Activated CD8-positive, alpha-beta memory T cell treated with anti-CD3 and anti-CD28 coated beads for 1 hour (primary cell): ENCODE measurements at places on chromosomes 12 and 14.

GRCh38 chr14:28247491-28247890 is 519.1 kb upstream of the FOXG1 start:
- DNase-seq = no peak

DNA sequence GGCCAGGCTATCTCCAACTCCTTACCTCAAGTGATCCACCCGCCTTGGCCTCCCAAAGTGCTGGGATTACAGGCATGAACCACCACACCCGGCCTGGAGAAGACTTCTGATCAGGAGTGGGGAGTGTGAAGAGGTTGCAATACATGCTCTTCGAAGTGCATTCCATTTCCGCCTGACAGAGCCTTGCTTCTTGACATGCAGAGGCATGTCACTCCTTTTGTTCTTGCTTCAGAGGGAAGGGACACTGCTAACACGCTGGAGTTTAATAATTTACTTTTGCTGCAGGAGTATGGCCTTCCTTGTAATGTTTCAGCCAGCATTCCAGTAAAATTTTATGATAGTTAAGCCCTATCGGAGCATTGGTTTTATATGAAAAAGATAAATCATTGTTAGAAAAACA is 74.9 kb downstream of the SLC25A47 start:
- no peak for DNase-seq

DNA sequence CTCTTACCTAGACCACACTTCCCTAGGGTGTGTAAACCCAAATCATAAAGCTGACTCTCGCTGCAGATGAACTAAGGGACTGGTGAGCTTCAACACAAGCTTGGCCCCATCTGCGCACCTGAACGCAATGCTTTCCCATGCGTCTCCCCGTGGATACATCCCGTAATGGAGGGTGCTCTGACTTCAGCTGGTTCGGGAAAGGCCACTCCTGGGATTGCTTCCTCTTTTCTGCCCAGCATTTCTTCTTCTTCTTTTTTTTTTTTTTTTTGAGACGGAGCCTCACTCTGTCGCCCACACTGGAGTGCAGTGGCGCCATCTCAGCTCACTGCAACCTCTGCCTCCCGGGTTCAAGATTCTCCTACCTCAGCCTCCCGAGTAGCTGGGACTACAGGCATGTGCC is 27.7 kb upstream of the ETFBKMT start:
- DNase-seq = no peak

GRCh38 chr12:6891646-6892001 is 13.0 kb upstream of the LRRC23 start:
- no peak for DNase-seq

- no peak for DNase-seq
Measured at GRCh38 chr12:19402211-19402610, 37.1 kb upstream of the AEBP2 start.

- DNase-seq = no peak
Measured at GRCh38 chr12:66571361-66571915, 107.4 kb downstream of the GRIP1 start.

DNA sequence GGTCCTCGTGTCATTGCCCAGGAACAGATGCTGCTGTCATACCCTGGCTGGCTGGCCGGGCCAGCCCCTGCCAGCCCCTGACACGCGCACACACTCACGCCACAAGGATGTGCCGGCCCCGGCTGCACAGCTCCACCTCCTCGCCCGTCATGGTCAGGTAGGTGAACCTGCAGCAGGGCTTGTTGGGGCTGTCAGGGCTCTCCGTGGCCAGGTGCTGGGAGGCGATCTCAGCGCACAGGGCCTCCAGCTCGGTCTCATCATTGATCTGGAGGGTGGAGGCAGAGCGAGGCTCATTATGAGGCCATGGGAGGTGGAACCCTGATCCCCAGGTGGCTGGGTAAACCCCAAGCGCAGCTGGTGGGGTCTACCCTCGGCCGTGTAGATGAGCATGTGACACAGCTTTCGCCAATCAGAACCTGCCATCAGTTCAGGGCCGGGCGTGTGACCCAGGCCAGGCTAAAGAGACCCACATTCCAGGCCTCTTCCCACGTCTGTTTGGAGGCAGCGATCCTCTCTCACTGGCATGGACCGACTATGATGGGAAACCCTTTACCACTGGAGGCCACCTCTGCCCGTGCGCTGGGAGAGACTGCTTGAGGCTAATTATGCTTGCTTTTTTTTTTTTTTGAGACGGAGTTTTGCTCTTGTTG is 38.8 kb downstream of the TRAFD1 start:
- DNase-seq = no peak

GRCh38 chr14:104968153-104968527 is 10.0 kb downstream of the AHNAK2 start:
- DNase-seq = no peak

GRCh38 chr14:105492031-105492970 is 1.3 kb downstream of the TEDC1 start:
- no peak for DNase-seq

DNA sequence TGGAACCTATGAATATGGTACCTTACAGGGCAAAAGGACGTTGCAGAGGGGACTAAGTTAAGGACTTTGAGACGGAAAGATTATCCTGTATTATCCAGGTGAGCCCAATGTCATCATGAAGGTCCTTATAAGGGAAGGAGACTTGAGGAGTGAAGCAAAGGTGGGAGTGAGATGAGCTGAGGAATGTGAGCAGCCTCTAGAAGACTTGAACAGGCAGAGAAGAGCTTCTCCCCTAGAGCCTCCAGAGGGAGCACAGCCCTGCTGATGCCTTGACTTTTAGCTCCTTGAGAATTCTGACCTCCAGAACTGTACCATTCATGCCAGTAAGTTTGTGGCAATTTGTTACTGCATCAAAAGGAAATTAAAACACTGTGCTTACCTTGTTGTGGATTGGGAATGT is 41.8 kb upstream of the DCD start:
- no peak for DNase-seq

DNA sequence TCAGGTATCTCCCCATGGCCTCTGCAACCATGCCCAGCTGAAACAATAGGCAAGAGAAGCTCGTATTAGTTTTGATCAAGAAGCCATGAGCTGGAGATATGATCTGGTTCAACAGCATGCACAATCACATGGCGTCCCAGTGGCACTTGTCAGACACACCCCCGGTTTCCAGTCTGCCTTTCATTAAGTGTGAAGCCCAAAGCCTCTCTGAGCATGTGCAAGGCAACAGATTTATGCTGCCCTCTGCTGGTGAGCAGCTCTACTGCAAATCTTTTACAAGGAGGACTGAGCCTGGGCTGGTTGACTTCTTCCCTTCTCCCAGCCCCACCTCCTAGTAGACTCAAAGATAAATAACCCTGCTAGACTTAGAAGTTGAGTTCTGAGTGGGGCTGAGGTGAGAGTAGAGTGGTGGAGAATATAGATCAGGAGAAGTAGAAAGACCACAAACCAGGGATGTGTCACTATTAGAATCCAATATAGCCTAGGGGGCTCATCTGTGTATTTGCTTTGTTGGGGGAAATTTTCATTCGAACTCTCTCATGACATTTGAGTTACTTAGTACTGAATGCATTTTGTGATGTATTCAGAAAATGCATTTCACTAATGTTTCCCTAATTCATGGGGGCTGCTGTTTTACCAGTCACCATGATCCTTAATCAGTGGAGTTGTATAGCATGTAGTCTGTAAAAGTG is 53.7 kb upstream of the MBIP start:
- DNase-seq = peak; percentile 38

- no peak for DNase-seq
Measured at GRCh38 chr14:51821822-51822221, 38.6 kb upstream of the GNG2 start.

DNA sequence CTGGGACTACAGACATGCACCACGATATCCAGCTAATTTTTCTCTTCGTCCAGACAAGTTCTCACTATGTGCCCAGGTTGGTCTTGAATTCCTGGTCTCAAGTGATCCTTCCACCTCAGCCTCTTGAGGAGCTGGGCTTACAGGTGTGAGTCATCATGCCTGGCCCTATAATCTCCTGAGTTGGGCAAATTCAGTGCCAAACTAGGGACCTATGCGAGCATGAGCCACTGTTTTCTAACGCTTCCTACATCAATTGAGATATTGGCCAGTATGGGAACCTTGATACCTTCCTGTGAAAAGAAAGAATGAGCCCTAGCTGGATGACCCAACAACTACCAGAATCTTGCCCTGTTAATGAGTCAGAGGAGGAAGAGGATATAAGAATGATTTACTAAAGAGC is 585.2 kb downstream of the C12orf50 start:
- no peak for DNase-seq

GRCh38 chr14:100084591-100084990 is 19.4 kb downstream of the EVL start:
- DNase-seq = no peak

DNA sequence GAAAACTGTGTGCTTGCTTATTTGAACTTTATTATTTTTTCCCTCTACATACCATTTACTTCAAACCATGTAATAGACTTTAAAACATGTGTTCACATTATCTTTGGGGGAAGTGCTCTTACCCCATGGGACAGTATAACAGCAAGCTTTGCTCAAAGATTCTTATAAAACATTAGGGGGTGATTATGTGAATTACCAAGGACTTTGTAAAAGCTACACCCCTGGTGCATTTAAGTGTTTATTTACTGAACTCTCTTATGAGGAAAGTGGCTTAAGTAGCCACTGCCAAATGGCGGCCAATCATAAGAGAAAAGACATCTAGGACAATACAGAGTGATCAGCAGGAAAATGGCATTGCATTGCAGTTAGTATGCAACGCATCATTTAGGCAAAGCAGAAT is 70.3 kb downstream of the CAPZA3 start:
- DNase-seq = no peak

- DNase-seq = no peak
Measured at GRCh38 chr12:48031135-48031960, 27.1 kb upstream of the COL2A1 start.

DNA sequence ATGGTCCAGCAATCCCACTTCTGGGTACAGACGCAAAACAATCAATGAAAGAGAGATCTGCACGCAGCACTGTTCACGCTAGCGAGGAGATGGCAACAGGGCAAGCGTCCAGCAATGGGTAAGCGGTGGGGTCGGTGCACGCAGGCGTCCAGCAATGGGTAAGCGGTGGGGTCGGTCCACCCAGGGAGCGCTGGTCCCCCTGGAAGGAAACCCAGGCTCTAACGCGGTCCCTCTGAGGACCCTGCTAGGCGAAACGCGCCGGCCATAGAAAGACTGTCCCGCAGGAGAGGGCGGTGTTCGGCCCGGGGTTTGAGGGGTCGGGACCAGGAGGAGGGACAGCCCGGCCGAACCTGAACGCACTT is 618 bp upstream of the PGAM5 start:
- no peak for DNase-seq

- no peak for DNase-seq
Measured at GRCh38 chr12:116432314-116432750, 126.8 kb upstream of the MAP1LC3B2 start.

DNA sequence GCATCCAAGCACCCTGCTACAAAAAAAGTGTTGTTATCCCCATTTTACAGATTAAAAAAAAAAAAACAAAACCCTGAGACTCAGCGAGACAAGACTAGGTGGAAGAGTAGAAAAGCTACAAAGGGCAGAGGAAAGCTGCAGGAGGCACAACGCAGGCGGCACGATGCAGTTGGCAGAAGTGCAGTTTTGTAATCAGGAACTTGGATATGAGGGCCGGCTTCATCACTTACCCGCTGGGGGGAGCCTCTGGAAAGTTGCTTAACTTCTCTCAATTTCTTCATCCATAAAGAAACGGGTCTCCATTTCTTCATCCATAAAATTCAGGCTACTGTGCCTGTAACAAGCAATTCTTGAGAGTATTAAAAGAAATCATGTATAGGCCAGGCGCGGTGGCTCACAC is 33.1 kb upstream of the CCDC60 start:
- no peak for DNase-seq

DNA sequence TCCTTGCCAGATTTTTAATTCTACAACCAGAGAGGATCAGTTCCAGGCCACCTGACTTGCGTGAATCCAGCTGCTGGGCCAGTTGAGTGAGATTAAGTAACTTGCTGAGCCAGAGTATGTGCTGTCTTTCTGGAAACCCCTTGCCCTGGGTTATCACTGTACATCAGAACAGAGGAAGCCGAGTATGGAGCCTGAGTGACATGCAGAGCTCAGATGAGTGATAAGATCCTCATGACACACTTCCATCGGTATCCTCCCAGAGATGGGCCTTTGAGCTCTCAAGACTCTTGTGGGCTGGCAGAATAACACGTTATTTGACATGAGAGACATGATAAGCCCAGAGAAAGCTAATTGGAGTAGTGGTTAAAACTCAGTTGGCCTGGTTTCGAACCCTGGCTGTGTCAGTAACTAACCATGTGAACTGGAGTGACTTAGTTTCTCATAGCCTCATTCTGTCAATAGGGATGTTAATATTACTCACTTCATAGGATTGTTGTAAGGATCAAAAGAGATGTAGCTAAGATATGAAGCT is 388.1 kb downstream of the ZFP36L1 start:
- DNase-seq = no peak

GRCh38 chr14:23605931-23606585 is 27.5 kb upstream of the JPH4 start:
- DNase-seq = no peak

GRCh38 chr12:104138797-104139152 is 765 bp upstream of the NFYB start:
- DNase-seq = no peak

GRCh38 chr12:109720152-109720856 is 6.7 kb downstream of the FAM222A start:
- DNase-seq = no peak

- DNase-seq = no peak
Measured at GRCh38 chr12:111120578-111120977, 200.2 kb upstream of the MYL2 start.

GRCh38 chr12:41277946-41278267 is 89.8 kb downstream of the PDZRN4 start:
- DNase-seq = no peak

- no peak for DNase-seq
Measured at GRCh38 chr14:39447175-39447661, 15.0 kb upstream of the FBXO33 start.

DNA sequence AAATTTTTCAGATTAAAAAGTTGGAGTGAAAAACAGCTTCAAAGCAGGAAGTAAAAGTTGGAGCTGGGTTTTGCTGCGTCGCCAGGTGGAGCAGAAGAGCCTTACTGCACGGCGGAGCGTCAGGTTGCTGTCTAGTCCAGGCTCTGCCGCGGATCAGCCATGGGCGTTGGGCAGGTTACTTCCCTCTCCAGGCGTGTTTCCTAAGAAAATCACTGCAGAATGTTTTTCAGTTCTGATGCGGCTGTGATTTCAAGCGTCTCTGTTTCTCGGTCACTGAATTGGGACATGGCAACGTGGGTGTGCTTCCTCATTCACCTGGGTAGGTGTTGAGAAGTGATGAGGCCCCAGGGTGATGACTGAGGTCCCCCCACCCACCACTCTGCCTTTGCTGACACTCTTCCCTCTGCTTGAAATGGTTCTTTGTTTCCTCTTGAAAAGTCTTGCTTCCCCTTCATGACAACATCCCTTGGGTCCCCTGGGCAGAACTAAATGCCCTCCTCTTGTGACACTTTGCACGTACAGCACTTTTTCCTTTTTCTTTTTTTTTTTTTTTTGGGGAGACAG is 7.6 kb downstream of the EVL start:
- DNase-seq = no peak
